ENCODE measurements at places on chromosomes 5 and 9.

DNA sequence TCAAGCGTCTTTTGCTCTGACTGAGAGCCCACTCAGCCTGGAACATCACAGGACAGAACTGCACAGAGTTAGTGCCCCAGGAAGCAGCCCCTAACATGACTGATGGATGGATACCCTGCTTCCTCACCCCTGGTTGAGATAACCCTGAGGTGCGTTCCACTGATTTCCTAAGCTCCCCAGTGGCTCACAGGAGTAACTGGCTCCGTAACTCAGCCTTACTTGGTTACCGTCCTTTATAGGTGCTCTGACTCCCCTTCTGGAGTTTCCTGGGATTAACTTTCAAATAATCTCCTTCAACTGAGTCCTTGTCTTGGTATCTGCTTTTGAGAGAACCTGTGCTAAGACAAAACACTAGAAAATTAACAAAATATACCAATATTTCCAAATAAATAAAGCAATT is 449.5 kb downstream of the AGTPBP1 start:
- DNase-seq: no peak

DNA sequence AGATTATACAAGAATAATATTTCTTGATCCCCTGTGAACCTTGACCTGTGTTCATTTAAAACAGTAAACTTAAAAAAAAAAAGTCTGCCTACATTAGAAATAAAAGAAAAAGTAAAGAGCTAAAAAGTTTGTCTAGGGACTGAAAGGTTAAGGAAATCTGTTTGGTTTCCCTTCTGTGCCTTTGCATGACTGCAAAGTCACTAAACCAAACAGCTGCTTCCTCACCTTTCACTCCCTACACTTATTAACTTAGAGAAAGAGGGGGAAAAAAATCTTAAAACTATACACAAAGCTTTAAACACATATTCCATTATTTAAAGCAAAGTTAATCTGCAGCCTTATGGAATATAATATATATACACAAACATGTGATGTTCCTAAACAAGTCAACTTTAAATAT is 65.1 kb downstream of the ZFR start:
- no peak for DNase-seq

DNA sequence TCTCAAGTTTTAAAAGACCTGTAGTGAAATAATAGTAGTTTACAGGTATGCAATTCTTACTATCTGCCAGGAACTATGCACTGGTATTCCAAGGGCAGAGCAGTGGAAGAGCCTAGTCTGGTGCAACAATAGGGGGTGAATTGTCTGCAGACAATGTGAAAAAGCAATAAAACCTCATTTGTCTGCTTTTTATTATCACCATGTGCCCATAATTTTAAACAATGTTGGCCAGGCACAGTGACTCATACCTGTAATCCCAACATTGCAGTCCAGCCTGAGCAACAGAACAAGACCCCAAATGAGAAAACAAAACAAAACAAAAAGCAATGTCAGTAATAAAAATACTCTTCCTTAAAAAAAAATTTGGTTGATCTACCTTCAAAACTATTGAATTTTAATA is 12.2 kb upstream of the SLC44A1 start:
- DNase-seq: no peak

DNA sequence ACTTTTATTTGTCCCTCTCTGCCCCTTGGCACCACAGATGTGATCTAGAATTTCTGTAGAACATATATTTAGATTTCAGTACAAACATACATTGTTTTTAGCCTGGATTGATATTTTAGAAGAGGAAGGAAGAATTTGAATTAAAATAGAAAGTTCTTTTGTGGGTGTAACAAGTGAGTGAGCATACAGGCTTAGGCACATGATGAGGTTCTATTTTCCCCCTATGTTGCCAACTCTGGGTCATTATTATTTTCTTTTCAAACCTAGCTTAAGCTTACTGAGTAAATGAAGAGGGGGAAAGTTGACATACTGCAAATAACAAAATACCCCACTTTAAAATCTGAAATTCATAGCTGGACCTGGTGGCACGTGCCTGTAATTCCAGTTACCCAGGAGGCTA is 102.9 kb downstream of the GCNT1 start:
- DNase-seq: no peak

DNA sequence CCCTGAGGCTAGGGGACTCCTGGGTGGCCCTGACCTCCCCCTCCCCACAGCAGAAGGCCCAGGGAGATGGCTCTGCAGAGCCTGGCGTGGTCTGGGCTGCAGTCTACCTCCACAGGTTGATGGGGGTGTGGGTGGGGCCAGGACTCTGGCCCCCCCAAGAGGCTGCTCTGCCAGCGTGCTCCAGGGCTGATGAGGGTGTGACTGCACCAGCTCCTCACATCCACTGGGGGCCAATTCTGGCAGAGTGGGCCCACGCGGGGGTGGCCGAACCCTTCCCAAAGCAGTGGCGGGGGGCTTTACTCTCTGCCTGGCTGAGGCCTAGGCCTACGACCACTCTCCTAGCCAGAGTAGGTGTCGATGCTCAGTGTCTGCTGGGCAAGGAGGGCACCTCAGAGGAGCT is 28.0 kb upstream of the UBAC1 start:
- no peak for DNase-seq

Measured in mucosa of gallbladder (tissue), 1 donor.